ENCODE measurements at places on chromosomes 1 and 21.

- DNase-seq, result no peak
Observed at GRCh38 chr1:200873671-200874397, 1.1 kb downstream of the GPR25 start.

GRCh38 chr1:112457955-112458354 lies 50.8 kb upstream of the WNT2B start:
- DNase-seq, result no peak

GRCh38 chr21:43639470-43640353 lies 19.6 kb downstream of the HSF2BP start:
- no peak for DNase-seq

- DNase-seq, result no peak
Observed at GRCh38 chr21:30340714-30341573, 3.5 kb upstream of the KRTAP27-1 start.

DNA sequence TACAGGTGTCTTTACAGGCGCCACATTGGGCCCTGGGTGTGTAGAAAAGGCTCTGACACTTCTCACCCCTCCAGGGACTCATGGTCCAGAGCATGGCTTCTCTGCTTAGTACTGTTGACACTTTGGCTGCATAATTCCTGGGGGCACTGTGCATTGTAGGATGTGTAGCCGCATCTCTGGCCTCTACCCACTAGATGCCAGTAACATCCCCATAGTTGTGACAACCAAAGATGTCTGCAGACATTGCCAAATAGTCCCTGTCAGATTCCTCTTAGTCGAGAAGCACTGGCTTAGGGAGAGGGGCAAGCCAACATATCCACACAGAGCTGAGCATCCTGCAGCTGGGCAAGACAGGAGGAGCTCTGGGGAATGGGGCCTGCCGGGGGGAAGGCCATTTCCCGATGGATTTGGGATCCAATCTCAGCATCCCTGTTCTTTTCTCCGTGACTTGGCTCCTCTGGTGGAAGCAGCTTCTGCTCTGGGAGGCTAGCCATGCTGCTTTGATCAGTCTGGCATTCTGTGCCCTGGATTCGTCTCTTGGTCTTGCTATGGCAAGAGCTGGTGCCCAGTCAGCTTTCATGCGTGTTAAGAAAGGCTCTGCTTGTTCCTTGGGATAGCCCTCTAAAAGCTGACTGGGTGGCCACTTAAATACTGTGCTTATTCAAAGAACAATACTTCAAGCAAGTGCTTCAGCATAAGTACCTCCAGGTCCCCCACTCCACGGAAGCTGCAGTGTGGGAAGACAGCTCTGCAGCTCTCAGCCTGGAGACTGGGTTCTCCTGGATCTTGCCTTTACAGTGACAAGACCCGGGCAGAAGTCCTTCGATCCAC lies 38.3 kb upstream of the SCMH1 start:
- DNase-seq, result peak; percentile 59

- DNase-seq, result no peak
Observed at GRCh38 chr1:229252228-229252984, 18.5 kb upstream of the RAB4A start.

DNA sequence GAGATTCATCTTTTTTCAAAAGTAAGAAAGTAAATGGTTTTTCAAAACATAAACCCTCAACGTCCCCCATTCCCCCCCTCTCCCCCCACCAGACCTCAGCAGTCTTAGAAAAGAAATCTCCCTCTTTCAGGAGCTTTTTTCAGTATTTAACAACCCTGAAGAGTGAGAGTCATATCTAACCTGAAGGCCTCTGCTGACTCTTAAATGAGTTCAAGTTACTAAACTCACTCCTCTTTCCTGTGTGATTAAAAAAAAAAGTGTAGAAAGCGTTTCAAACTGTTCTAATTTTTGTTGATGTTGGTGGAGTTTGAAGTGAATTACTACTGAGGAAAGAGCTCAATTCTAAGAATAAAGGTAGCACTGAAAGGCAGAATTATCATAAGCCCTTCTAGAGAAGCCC lies 93.7 kb downstream of the VAV3 start:
- DNase-seq, result no peak

- no peak for DNase-seq
Observed at GRCh38 chr1:173865468-173866164, 2.2 kb downstream of the GAS5 start.

GRCh38 chr1:26787381-26787705 lies 407 bp upstream of the PIGV start:
- DNase-seq, result peak; percentile 63

Data from NCI-H524 (cell line).